ENCODE measurements at places on chromosomes 13 and 19. TPM values are rescaled to one million over a fixed set of nuclear protein-coding genes. Genes with fewer than 3 reads are reported as not detected.

DHDH gene
- 19.7 TPM for polyA plus RNA-seq

ZNF865 gene
- polyA plus RNA-seq = 6.8 TPM

CLDND2 gene
- 0.25 TPM for polyA plus RNA-seq

GRCh38 chr13:53759016-53759415 lies 730.4 kb downstream of the OLFM4 start:
- no peak overlapping the region for H3K27ac ChIP-seq
- no peaks in the 10 kb centered on the region for H3K4me1 ChIP-seq
- H3K36me3 ChIP-seq = no peaks in the 10 kb centered on the region
- H3K4me3 ChIP-seq = no peak overlapping the region
- no peak for DNase-seq

DNA sequence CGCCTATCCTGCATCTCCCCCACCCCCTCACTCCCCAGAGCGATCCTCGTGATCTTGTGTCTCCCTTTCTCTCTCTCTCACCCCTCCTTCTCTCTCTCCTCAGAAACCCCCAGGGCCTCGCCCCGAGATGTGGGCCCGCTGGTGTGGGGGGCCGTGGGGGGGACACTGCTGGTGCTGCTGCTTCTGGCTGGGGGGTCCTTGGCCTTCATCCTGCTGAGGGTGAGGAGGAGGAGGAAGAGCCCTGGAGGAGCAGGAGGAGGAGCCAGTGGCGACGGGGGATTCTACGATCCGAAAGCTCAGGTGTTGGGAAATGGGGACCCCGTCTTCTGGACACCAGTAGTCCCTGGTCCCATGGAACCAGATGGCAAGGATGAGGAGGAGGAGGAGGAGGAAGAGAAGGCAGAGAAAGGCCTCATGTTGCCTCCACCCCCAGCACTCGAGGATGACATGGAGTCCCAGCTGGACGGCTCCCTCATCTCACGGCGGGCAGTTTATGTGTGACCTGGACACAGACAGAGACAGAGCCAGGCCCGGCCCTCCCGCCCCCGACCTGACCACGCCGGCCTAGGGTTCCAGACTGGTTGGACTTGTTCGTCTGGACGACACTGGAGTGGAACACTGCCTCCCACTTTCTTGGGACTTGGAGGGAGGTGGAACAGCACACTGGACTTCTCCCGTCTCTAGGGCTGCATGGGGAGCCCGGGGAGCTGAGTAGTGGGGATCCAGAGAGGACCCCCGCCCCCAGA lies 12.8 kb upstream of the TOMM40 start:
- no peak overlapping the region for H3K27ac ChIP-seq
- DNase-seq = no peak
- no peaks in the 10 kb centered on the region for H3K27me3 ChIP-seq
- peaks cover 21% of the 10 kb centered on the region for H3K36me3 ChIP-seq

GRCh38 chr19:33395561-33396550 lies 22.3 kb downstream of the CEBPG start:
- DNase-seq = no peak
- no peaks in the 10 kb centered on the region for H3K36me3 ChIP-seq
- H3K4me1 ChIP-seq = peaks cover 7% of the 10 kb centered on the region

- DNase-seq = peak; percentile 72
- no peaks in the 10 kb centered on the region for H3K27me3 ChIP-seq
- peaks cover 4% of the 10 kb centered on the region for H3K36me3 ChIP-seq
These were observed 7.3 kb downstream of the C19orf53 start for GRCh38 chr19:13781547-13781946.

- no peaks in the 10 kb centered on the region for H3K27me3 ChIP-seq
- peak; percentile 80 for DNase-seq
- H3K36me3 ChIP-seq = no peaks in the 10 kb centered on the region
These were observed 4.2 kb downstream of the SULT2B1 start for GRCh38 chr19:48556163-48556562.

- H3K36me3 ChIP-seq = no peaks in the 10 kb centered on the region
- no peaks in the 10 kb centered on the region for H3K27me3 ChIP-seq
- H3K4me3 ChIP-seq = no peak overlapping the region
- peaks cover 27% of the 10 kb centered on the region for H3K4me1 ChIP-seq
- no peak for DNase-seq
- no peak overlapping the region for H3K27ac ChIP-seq
These were observed 403.4 kb downstream of the KLF5 start for GRCh38 chr13:73462241-73462640.

GRCh38 chr19:17259118-17259780 lies 5.3 kb downstream of the USHBP1 start:
- H3K4me1 ChIP-seq = no peaks in the 10 kb centered on the region
- H3K4me3 ChIP-seq = no peak overlapping the region
- no peaks in the 10 kb centered on the region for H3K36me3 ChIP-seq
- no peaks in the 10 kb centered on the region for H3K27me3 ChIP-seq
- no peak overlapping the region for H3K27ac ChIP-seq

DNA sequence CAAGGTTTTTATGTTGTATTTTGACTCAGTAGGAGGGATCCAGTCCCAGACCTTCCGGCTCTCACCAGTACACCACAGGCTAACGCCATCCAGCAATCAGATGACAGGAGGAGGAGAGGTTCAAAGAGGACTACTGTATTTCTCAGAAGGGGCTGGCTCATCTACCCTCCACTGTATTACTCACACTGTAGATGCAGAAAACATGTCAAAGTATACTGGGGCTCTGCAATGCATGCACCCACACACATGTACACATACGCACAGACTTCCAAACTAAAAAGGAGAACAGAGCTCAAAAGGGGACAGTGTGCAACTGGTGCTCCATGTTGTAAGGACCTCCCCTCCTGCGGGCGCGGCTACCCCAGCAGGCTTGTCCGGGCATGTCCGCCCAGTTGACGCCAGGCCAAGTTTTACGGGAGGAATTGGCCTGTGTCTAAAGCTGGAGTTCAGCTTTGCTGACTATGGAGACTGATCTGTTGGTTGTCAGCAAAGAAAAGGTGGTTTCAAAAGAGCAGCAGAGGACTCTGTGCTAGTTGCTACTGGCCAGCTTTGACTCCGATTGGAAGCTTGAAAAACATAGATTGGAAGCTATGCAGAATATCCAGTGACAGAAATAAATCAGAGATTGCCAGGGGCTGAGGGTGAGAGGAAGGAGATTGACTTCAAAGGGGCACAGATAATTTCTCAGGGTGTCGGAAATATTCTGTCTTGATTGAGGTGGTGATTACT lies 314.2 kb downstream of the DLEU7 start:
- H3K36me3 ChIP-seq = no peaks in the 10 kb centered on the region
- H3K4me3 ChIP-seq = no peak overlapping the region
- no peaks in the 10 kb centered on the region for H3K27me3 ChIP-seq
- no peaks in the 10 kb centered on the region for H3K4me1 ChIP-seq
- peak; percentile 52 for DNase-seq
